ENCODE measurements at places on chromosomes 11 and 22.
A peak's percentile ranks its signal among the peaks of the same experiment; 100 is the strongest.

DNA sequence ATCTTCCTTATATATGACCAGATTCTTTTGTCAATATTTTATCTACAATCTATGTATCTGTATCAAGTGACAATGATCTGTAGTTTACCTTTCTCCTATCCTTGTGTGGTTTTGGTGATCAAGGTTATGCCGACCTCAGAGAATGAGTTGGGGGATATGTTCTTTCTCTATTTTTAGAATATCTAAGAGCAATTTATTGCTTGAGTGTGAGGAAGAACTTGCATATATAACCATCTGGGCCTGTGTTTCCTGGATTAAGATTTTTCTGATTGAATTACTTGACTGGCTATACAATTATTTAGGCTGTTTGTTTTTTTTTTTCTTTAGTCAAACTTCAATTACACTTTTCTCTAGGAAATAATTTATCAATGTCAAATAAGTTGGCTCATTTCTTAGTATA lies 14.0 kb upstream of the C22orf39 start:
- no peaks in the 10 kb centered on the region for H3K27me3 ChIP-seq
- H3K27ac ChIP-seq, result no peak overlapping the region
- no peak overlapping the region for H3K4me3 ChIP-seq

GRCh38 chr22:48603621-48604320 lies 1223.9 kb downstream of the BRD1 start:
- no peak overlapping the region for H3K27ac ChIP-seq
- H3K36me3 ChIP-seq, result no peaks in the 10 kb centered on the region

DNA sequence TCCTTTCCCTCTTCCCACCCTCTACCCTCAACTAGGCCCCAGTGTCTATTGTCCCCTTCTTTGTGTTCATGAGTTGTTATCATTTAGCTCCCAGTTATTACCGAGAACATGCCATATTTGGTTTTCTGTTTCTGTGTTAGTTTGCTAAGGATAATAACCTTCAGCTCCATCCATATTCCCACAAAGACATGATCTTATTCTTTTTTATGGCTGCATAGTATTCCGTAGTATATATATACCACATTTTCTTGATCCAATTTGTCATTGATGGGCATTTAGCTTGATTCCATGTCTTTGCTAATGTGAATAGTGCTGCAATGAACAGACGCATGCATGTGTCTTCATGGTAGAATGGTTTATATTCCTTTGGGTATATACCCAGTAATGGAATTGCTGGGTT lies 17.8 kb downstream of the C11orf71 start:
- no peak overlapping the region for H3K4me3 ChIP-seq
- no peak for DNase-seq
- H3K36me3 ChIP-seq, result no peaks in the 10 kb centered on the region
- no peak overlapping the region for H3K27ac ChIP-seq

DNA sequence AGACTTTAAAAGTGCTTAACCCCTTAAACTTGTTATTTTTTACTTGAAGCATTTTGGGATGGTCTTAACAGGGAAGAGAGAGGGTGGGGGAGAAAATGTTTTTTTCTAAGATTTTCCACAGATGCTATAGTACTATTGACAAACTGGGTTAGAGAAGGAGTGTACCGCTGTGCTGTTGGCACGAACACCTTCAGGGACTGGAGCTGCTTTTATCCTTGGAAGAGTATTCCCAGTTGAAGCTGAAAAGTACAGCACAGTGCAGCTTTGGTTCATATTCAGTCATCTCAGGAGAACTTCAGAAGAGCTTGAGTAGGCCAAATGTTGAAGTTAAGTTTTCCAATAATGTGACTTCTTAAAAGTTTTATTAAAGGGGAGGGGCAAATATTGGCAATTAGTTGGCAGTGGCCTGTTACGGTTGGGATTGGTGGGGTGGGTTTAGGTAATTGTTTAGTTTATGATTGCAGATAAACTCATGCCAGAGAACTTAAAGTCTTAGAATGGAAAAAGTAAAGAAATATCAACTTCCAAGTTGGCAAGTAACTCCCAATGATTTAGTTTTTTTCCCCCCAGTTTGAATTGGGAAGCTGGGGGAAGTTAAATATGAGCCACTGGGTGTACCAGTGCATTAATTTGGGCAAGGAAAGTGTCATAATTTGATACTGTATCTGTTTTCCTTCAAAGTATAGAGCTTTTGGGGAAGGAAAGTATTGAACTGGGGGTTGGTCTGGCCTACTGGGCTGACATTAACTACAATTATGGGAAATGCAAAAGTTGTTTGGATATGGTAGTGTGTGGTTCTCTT lies 2.8 kb downstream of the MALAT1 start:
- DNase-seq, result no peak
- H3K27ac ChIP-seq, result peak overlapping the region; percentile 96
- no peaks in the 10 kb centered on the region for H3K27me3 ChIP-seq
- H3K4me1 ChIP-seq, result peaks cover 18% of the 10 kb centered on the region
- peak overlapping the region; percentile 82 for H3K4me3 ChIP-seq

- H3K4me1 ChIP-seq, result peaks cover 40% of the 10 kb centered on the region
- H3K36me3 ChIP-seq, result no peaks in the 10 kb centered on the region
- no peak for DNase-seq
- peaks cover 45% of the 10 kb centered on the region for H3K27me3 ChIP-seq
- H3K27ac ChIP-seq, result no peak overlapping the region
Observed at GRCh38 chr11:57459164-57460021, 935 bp upstream of the RTN4RL2 start.

Measured in heart left ventricle (tissue), 16 donors.